H9 (cell line): ENCODE measurements at places on chromosomes 5 and 9. TPM values are rescaled to one million over a fixed set of nuclear protein-coding genes. Genes with fewer than 3 reads are reported as not detected.

DNA sequence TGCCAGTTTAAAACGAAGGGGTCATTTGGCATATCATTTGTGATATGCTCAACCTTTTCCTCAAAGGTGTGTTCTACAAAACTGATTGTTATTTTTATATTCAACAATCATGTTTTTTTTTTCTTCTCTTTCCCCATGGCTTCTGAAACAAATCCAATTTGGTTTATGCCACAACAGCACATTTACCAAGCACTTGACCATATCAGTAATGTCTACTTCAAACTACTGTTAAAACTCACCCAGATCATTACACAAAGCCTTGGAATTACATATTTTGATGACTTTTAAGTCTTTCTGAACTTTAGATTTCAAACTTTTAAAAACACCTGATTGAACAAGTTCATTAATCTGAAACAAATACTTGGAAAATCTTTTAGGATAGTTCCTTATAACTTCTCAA is 29.2 kb downstream of the PWWP2A start:
- DNase-seq: no peak

DNA sequence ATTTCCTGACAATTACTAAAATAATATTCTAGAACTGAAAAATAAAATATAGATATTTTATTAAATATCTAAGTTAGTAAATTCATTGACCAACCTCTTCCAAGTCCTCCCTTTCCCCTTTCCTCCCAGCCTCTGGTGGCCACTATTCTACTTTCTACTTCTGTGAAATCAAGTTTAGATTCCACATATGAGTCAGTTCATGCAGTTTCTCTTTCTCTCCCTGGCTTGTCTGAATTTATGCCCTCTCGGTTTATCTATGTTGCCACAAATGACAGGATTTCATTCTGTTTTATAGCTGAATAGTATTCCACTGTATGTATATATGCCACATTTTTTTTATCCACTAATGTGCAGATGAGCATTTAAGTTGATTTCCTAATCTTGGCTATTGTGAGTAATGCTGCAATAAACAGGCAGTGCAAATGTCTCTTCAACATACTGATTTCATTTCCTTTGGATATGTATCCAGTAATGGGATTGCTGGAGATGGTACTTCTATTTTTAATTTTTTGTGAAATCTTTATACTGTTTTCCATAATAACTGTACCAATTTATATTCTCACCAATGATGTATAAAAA is 52.3 kb downstream of the WDR36 start:
- DNase-seq: no peak

The GRM6 gene
- not detected in 2 replicates for total RNA-seq

- no peak for DNase-seq
These were observed 58.1 kb downstream of the CEMIP2 start for GRCh38 chr9:71710201-71710600.

- no peak for DNase-seq
These were observed 134.9 kb downstream of the MRPS30 start for GRCh38 chr5:44943647-44944046.

- no peak for DNase-seq
These were observed 225.9 kb downstream of the SGCD start for GRCh38 chr5:156552855-156553358.

DNA sequence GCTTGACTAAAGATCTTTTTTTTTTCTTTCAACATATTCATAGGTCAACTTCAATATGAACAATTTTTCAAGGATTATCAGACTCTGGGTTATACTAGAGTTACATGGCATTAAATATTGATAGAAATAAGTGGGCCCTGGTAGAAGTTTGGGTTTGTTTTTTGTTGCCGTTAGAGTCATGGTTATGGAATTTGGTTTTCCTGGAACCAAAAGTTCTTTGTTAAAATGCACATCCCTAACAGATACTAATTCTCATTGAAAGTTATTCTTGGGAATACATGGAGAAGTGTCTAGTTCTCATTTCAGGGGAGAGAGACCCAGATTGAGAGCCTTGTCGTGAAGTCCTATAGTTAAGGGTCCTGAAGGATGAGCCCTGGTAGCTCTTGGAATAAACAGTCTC is 124.9 kb downstream of the FGF1 start:
- DNase-seq: no peak

DNA sequence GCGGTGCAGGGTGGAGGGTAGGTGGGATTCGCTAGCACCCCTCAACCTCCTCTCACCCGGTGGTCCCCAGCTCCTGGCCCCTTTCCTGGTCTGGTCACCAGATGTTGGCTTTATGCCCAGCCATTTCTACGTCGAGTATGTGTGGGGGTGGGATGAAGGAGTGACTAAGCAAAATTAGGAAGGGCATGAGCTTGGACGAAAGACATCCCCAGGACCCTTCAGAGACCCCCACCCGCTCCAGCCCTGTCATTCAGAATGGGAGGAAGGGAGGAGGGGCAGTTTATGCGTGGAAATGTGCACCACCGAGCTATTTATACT is 742 bp downstream of the BHMT2 start:
- DNase-seq: no peak

The NRARP gene
- 22.8 and 23.8 TPM in 2 replicates for total RNA-seq
